ENCODE measurements at places on chromosomes 7 and 10.

- no peak for DNase-seq
Measured at GRCh38 chr10:88158526-88159122, 295.2 kb downstream of the PTEN start.

- no peak for DNase-seq
Measured at GRCh38 chr10:79084012-79084971, 15.5 kb downstream of the ZMIZ1 start.

DNA sequence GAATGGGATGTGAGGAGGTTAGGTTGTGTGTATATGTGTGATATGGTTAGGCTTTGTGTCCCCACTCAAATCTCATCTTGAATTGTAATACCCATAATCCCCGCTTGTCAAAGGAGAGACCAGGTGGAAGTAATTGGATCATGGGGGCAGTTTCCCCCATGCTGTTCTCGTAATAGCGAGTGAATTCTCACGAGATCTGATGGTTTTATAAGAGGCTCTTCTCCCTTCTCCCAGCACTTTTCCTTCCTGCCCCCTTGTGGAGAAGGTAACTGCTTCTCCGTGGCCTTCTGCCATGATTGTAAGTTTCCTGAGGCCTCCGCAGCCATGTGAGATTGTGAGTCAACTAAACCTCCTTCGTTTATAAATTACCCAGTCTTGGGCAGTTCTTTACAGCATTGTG is 47.3 kb downstream of the NPVF start:
- no peak for DNase-seq

GRCh38 chr10:69996611-69997010 is 56.0 kb upstream of the MACROH2A2 start:
- no peak for DNase-seq

GRCh38 chr10:71737001-71737833 is 17.6 kb upstream of the C10orf105 start:
- DNase-seq = no peak

DNA sequence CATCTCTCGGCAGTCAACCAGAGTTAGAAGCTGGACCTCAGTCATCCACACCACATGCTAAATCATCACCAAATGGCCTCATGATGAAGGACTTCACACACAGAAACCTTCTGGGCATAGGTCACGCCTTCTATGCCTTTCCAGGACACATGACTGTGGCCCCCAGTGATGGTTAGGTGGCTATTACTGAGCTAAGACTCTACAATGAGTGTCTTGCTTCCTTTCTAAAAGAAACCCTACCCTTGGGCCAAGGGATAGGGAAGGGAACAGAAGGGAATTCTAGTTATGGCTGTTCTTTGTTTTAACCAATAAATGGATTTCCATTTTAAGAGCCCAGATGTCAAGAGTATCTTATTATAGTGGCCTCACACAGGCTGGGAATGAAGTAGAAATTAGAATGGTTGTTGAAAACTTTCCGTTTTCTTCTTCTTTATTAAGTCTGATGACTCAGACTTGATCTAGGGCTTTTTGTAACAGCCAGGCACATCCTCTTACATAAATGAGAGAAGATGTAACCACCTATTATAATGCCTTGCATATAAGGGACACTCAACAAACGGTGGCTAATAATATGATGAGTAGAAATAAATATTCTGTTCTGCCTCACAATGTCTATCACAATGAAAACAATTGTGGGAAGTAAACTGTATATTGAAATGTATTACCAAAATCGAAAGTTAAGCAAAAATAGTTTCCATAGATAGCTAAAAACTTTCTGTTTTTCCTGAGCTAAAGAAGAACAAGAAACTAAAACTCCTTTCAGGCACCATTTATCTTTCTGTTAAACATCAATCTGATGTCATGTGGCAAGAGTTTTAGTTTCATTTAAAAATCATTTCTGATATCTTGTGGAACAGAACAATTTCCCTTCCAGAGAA is 62.5 kb upstream of the TOMM7 start:
- DNase-seq = peak; percentile 43

DNA sequence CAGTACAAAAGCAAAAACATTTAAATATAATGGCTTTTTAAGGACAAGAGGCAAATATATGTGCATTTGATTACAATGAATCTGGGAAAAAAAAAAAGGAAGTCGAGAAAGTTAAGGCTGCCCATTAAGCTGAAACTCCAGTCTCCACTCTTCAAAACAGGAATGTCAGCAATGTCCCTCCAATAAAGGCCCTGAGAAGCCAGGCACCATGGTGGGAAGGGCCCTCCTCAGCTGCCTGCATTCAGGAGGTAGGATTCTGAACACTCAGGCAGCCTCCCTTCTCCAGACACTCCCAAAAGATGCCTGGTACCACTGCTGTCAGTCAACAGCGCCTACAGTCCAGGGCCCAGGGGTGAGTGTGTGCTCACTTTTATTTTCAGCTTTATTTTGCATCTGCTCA is 121.3 kb upstream of the MGMT start:
- DNase-seq = no peak

GRCh38 chr10:33157103-33157502 is 177.4 kb downstream of the NRP1 start:
- no peak for DNase-seq

DNA sequence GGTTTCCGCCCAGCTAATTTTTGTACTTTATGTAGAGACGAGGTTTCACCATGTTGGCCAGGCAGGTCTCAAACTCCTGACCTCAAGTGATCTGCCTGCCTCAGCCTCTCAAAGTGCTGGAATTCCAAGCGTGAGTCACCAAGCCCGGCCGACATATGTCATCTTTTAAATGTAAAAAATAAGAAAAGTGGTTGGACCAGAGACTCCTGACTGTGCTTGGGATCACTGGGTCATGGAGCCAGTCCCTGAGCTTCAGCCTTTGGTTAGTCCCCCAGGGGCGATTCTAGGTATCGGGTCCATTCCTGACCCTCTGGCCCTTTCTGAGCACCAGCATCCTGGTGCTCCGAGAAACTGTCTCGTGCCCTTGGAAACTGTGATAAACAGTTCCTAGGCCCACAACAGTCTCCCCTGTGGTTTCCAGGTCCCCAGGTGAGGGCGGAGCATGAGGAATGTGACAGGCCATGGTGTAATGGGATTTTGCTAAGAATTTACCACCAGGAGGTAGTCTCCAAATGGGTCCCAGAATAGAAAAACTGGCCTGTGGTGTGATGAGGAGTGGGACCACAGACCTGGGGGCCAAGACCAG is 32.8 kb downstream of the UBTD1 start:
- no peak for DNase-seq

Measured in activated T-cell treated with anti-CD3 and anti-CD28 coated beads, Interleukin-2, amount 50 U/mL, for 48 hours (primary cell).